Cardiac muscle cell (in vitro differentiated cells and primary cell): ENCODE measurements at places on chromosomes 11 and 22. TPM values are rescaled to one million over a fixed set of nuclear protein-coding genes. Genes with fewer than 3 reads are reported as not detected.

Gene OSM
- total RNA-seq = not detected in 2 replicates

Gene TEX54
- total RNA-seq = not detected in 2 replicates

Gene HOATZ
- not detected in 2 replicates for total RNA-seq

Gene OTOG
- total RNA-seq = 0.14 and 0.15 TPM in 2 replicates

Gene OR5D18
- total RNA-seq = not detected in 2 replicates

Gene MS4A6E
- total RNA-seq = not detected in 2 replicates

Gene NOX4
- 0.49 and 0.74 TPM in 2 replicates for total RNA-seq

Gene XKR3
- not detected in 2 replicates for total RNA-seq

Gene ARFGAP3
- 26.3 and 30.1 TPM in 2 replicates for total RNA-seq

Gene FGF19
- total RNA-seq = not detected in 2 replicates

Gene INPP5J
- 19.8 and 25.9 TPM in 2 replicates for total RNA-seq

Gene PATE4
- not detected in 2 replicates for total RNA-seq

Gene B3GAT1
- 0.85 and 1.5 TPM in 2 replicates for total RNA-seq
